Dermis blood vessel endothelial cell (primary cell): ENCODE measurements at places on chromosomes 4 and X. TPM values are rescaled to one million over a fixed set of nuclear protein-coding genes. Genes with fewer than 3 reads are reported as not detected.

FAAH2 gene
- total RNA-seq: 0.51 and 1.1 TPM in 2 replicates

GSTCD gene
- total RNA-seq: 11.6 and 13.8 TPM in 2 replicates

TEX13D gene
- total RNA-seq: not detected in 2 replicates

MAGEE2 gene
- not detected in 2 replicates for total RNA-seq

PCDH18 gene
- 0.19 and 1.7 TPM in 2 replicates for total RNA-seq

PHOX2B gene
- not detected in 2 replicates for total RNA-seq

FAM149A gene
- total RNA-seq: 0.09 TPM in 1 of 2 replicates, not detected in the other

MMRN1 gene
- total RNA-seq: 2,743 and 3,766 TPM in 2 replicates

VCX gene
- total RNA-seq: not detected in 2 replicates

DUSP21 gene
- total RNA-seq: not detected in 2 replicates

KDR gene
- total RNA-seq: 292 and 321 TPM in 2 replicates
